ENCODE measurements at places on chromosomes 13 and 19.
A peak's percentile ranks its signal among the peaks of the same experiment; 100 is the strongest.

DNA sequence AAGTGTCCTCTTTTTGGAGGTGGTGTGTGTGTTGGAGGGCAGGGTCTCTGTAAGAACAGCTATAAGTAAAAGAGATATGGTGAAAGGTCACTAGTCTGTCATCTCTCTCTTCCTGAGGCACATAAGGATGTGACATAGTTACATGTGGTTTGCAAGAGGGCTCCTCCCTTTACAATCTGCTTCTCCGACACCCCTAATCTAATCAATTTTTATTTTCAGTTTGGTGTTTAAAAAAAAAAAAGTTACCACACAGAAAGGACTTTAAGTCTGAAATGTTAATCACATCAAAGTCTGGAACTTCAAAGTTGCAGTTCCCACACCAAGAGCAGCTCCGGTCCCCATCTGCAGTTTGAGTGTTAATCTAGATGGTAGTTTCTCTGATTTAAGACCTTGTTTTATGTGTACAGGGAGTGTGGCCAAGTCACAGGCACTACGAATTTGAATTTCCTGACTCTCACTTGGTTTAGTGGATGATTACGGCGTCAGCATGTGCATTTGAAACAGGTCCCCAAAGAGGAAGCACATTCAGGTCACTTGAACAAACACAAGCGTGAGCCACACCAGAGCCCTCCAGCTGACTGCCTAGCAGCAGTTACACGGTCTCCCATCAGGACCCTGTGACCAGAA lies 53.1 kb downstream of the FOXO1 start:
- DNase-seq: no peak

- peak; percentile 74 for DNase-seq
These were observed 41.6 kb downstream of the ARHGAP35 start for GRCh38 chr19:46902402-46902766.

- DNase-seq: peak; percentile 79
These were observed 10.6 kb upstream of the UBE2S start for GRCh38 chr19:55418185-55418584.

DNA sequence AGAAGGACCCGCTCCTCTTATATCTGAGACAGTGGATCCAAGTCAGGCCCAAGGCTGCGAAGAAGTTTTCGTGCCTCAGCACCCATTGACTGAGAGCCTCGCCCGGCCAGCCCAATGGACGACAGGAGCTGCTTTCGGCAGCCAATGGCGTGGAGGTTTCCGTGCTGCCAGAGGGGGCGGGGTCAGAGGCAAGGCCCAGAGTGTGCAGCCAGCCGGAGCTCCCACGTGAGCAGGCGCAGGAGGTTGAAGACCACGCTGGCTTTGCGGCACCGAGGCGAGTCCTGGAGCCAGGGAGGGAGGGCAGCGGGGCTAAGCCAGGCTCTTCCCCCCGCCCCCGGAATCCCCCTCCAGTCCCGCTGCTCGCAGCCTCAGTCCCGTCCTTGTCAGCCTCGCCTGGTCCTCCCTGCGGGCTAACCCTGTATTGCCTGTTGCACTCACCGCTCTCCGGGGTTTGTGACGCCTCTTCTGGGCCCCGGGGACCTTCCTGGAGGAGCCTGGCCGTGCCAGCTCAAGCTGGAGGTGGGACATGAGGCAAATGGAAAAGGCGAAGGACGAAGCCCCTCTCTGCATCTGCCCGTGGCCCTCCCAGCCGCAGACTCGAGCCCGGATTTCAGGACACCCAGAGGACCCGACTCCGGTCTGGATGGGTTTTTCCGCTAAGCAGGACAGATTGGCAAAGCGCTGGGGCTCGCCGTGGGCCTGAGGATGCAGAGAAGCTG lies 1.5 kb downstream of the IFNL4 start:
- no peak for DNase-seq

GRCh38 chr19:30878495-30878894 lies 470.7 kb downstream of the TSHZ3 start:
- DNase-seq: no peak

Measured in PC-9 (cell line).